ENCODE measurements at places on chromosomes 4 and X.
A peak's percentile ranks its signal among the peaks of the same experiment; 100 is the strongest.

DNA sequence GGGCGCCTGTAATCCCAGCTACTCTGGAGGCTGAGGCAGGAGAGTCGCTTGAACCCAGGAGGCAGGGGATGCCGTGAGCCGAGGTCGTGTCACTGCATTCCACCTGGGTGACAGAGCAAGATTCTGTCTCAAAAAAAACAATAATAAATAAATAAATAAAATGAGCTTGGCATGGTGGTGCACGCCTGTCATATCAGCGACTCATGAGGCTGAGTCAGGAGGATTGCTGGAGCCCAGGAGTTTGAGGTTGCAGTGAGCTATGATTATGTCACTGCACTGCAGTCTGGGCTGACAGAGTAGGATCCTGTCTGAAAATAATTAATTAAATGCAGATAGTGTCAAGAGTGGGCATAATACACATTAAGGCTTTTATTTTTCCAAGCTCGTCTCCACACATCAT is 77.5 kb downstream of the DHRSX start:
- no peak for DNase-seq

- no peak for DNase-seq
Measured at GRCh38 chr4:173121076-173121561, 47.5 kb upstream of the GALNT7 start.

DNA sequence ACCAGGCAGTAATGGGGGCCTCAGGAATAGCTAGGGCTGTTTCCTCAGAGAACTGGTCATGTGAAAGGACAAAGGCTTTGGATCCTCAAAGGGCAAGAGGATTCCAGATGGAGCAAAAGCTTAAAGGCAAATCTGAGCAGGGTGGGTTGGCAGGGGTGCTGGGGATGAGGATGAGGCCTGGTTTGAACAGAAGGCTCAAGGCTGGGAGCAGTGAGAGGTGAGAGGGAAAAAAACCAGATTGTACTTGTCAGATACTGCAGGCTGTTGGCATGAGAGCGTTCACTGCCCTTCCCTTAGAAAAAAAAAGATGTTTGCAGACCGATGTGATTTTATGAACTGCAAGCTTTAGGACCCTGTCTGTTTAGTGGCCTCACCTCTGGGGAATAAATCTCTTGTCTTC is 75.3 kb upstream of the PLAC1 start:
- DNase-seq, result no peak

- DNase-seq, result no peak
Measured at GRCh38 chr4:169615467-169616106, 3.2 kb upstream of the NEK1 start.

- no peak for DNase-seq
Measured at GRCh38 chrX:11655282-11656015, 10.3 kb downstream of the ARHGAP6 start.

GRCh38 chrX:85326234-85327059 is 53.0 kb downstream of the POF1B start:
- no peak for DNase-seq

GRCh38 chrX:136021903-136022302 is 36.7 kb downstream of the SLC9A6 start:
- DNase-seq, result no peak

GRCh38 chr4:54090804-54091623 is 8.9 kb upstream of the GSX2 start:
- DNase-seq, result no peak

- DNase-seq, result no peak
Measured at GRCh38 chr4:186651181-186651603, 72.5 kb downstream of the FAT1 start.

DNA sequence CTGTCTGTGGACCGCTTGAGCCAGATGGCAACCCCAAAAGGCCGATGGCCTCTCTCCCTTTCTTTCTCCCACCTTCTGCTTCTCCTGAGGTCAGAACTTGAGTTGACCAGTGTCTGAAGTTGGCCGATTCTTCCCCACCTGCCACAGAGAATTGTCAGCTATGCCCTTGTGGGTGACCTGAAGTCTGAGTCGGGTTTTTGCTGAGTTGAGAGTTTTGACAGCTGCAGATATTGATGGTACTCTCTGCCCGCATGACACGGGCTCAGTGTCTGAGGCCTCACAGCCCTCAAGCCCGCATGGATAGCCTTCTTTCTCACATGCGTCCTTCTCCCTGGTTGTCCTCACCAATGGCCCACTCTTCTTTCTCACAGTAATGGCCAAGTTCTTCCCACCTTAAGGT is 111.0 kb downstream of the EFNB1 start:
- no peak for DNase-seq

DNA sequence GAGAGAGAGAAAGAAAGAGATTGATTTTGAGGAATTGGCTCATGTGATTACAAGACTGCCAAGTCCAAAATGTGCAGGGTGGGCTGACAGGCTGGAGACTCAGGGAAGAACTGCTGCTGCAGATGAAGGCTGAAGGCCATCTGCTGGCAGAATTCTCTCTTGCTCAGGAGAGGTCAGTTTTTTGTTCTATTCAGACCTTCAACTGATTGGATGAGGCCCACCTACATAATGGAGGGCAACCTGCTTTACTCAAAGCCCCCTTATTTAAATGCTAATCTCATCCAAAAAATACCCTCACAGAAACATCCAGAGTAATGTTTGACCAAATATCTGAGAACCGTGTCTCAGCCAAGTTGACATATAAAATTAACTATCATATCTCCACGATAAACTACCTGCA is 38.2 kb upstream of the MAMLD1 start:
- DNase-seq, result no peak

- DNase-seq, result no peak
Measured at GRCh38 chr4:87783781-87784180, 15.6 kb upstream of the IBSP start.

DNA sequence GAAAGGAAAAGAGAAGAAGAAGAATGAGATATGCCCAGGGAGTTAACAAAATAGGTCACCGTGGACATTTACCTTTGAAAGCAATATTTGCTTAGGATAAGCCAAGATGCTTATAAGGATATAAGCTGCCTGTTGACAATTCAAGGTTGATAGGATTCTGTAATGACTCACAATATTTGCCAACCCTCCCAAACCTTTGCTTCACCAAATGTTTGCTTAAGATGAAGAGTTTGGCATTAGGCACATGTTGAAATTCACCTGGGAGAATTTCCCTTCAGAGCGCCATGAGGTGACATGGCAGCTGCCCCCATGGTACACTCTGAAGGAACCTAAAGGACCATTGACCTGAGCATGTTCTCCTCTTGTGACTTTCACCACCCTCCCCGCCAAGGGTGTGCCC is 4.6 kb downstream of the PALLD start:
- DNase-seq, result no peak

- no peak for DNase-seq
Measured at GRCh38 chr4:140857111-140857510, 100.9 kb upstream of the TBC1D9 start.

DNA sequence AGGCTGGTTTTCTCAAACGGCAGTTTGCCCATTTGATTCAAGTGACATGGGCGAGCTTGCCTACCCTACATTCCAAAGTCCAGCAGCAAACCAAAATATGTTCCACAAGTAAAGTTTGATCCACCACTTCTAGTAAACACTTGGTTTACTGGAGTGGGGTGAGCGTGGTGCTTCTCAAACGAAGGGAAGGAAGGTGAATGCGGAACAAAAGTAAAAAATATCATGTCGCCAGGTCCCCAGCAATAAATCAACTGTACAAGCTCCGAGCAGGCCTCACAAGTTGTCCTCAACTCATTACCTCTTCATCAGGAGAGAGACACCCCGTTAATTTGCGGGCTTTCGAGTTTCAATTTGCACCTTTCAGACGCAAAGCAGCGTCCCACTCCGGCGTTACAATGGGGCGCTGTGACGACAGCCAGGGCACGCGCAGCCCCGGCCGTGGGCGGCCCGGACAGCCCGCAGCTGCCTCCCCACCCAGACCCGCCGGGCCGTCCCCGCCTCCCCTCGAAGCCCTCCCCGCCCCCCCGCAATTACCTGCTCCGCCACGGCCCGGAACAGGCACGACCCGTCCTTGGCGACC is 1.0 kb downstream of the OTUD4 start:
- DNase-seq, result peak; percentile 58

DNA sequence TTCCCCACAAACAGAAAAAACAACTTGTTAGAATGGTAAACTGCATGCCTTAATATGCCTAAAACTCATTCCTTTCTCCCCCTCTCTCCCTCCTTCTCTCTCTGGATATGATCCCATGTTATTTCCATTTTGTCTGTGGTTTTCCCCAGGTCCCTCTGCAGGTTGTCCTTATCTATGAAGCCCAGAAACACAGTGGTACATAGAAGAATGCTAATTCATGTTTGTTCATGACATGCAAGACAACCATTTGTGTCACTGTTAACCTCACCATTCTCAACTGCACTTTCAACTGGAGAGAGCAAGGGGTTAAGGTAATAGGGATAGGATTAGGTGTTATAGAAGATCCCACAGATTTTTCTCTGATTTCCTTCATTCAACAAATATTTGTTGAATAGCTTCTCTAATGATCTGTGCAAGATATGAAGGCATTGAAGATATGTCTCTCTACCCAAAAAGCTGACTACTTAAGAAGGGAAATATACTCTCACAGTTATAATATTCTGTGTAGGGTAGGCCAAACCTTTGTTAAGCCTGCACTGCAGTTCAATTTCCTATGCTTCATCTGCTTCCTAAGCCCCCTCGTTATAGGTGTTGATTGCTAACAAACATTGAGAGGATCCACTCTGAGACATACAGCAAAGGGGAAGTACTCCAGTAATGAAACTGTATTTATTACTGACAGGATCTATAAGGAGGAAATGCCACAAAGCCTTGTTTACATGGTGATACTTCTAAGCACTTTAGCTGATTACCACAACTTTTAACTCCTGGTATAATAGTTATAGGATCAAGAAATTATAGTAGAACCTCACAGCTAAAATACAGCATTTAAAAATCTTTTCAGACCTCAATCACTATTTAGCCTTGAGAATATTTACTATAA is 96.1 kb downstream of the FRYL start:
- DNase-seq, result no peak

Measured in stimulated activated CD4-positive, alpha-beta T cell treated with anti-CD3 and anti-CD28 coated beads, Interleukin-1b, Interleukin-23, amount 100 ng/mL, for 1 hour (primary cell).